ENCODE measurements at places on chromosomes 2 and 18.

- no peak for DNase-seq
Observed at GRCh38 chr18:5490753-5491480, 52.9 kb downstream of the EPB41L3 start.

- no peak for DNase-seq
Observed at GRCh38 chr2:8252997-8253694, 428.7 kb upstream of the ID2 start.

DNA sequence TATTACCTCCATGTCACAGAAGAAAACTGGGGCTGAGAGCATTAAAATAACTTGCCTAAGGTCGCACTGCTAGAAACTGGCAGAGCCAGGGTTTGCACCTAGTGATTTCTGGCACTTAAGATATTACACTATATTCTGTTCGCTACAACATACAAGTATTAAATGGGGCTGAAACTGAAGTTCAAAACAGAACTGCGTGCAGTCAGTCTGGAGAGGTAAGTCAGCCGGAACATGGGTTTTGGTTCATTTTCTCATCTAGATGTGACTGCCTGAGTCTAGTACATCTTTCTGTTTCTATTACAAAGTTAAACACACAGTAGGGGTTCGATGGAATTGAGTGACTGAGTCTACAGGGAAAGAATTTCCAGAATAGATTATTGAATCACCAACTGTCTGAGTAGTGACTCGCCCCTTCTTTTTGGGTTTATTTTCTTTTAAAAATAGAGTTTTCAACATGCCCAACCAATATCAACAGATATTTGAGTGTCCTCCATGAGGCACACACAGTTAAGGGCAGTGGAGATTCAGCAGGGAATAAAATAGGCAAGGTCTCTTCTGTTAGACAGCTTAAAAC is 150.8 kb downstream of the RNF152 start:
- no peak for DNase-seq

DNA sequence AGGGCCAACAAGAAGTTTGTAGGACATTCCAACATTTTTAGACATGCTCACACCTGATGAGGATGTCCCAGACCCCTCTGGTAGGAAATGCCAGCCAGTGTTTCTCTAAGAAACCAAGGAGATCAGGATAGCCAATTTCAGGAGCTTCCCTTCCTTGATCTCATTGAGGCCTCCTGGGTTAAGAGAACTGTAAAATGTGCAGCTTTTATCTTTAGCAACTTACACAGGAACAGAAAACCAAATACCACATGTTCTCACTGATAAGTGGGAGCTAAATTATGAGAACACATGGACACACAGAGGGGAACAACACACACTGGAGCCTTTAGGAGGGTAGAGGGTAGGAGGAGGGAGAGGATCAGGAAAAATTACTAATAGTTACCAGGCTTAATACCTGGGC is 99.6 kb upstream of the MAP2 start:
- no peak for DNase-seq

- DNase-seq: no peak
Observed at GRCh38 chr2:105866216-105867185, 121.8 kb downstream of the NCK2 start.

DNA sequence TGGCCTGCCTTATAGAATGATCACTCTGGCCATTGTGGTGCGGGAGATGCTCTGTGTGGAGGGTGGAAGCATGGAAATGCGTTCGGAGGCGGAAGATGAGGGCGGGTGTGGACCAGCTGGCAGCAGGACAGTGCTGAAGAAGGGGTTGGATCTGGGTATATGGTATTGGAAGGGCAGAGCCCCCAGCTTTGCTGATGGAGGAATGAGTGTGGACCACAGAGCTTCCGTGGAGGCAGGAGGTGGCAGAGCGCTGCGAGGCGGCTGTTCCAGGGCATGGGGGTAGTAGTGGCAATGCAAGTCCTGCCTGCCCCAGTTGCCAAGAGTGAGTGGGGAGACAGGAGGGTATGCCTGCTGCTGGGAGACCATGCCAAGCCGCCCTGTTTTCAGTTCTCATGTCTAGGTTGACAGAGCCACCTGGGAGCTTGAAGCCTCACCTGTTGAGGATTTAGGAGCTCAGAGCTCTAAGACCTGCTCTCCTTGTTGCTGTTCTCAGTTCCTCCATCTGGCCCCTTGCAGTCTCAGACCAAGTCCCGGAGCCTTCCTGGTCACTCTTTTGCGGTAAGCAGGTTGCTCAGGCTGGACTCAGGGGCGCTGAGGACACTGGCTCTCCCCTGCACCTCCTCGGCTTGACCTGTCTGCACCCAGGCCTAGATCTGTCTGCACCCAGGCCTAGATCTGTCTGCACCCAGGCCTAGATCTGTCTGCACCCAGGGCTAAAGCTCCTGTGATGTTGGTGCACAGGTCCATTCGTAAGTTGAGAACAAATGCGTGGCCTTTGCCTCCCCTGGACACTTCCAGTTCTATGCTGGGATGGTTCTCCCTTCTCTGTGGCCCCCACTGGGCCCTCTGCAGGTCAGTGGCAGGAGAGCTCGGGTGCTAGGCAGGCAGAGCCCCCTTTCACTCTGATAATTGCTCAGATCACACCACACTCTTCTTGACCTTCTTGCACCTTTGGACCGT is 290.5 kb upstream of the HS6ST1 start:
- DNase-seq: no peak

DNA sequence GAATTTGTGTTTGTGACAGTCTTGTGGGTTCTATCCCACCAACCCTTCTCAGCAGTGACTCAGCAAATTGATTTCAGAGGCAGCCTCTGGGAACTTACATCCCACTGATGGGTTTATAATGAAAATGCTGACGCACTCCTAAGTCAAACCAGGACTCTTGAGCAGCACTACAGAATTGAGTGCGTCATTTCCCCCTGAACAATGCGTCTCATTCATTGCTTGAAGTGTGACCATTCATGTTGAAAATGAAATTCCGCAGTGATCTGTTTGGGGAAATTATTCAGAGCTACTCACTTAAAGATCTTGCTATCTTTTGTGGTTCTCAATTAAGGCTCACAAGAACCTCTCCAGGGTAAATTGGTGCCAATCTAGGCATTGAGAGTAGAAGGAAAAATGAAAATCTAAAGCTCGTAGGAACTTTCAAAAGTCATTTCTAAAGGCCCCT is 417.7 kb upstream of the SLC14A2 start:
- DNase-seq: no peak

- no peak for DNase-seq
Observed at GRCh38 chr2:105749583-105750400, 5.1 kb downstream of the NCK2 start.

- no peak for DNase-seq
Observed at GRCh38 chr18:46069524-46069923, 2.5 kb downstream of the PSTPIP2 start.

- no peak for DNase-seq
Observed at GRCh38 chr2:221388891-221389290, 183.2 kb downstream of the EPHA4 start.

DNA sequence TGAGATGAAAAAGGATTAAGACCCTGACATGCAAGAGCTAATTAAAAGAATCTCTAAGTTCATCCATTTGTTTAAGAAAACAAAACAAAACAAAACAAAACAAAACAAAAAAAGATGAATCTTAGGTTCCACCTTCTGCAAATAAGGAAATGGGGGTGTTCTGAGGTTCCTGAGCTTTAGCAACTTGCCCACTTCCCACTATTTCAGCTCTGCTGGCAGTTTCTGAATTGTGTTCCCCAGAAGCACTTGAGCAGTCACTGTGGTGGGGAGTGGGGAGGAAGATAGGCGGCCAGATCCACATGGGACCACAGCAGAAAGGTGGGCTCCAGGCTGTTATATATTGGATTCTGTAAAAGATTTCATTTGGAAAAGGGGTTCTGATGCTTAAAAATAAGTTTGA is 20.3 kb downstream of the INO80C start:
- DNase-seq: no peak

GRCh38 chr2:238864207-238865014 is 16.5 kb downstream of the TWIST2 start:
- DNase-seq: peak; percentile 98

DNA sequence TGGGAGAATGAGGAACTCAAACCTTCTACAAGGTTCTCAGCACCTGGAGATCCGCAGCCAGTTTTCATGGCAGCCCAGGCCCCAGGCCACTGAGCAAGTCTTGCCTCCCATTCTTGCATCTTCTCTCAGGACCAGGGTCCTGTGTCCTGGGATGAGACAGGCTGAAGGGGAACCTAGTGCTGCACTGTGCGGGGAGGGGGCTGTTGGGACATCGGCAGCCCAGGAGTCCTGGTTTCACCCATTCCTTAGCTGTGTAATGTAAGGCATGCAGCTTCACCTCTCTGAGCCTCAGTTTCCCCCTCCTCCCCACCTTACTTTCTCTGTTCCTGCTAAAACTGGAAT is 43.9 kb downstream of the TNS1 start:
- no peak for DNase-seq

GRCh38 chr18:36405611-36406010 is 108.1 kb downstream of the FHOD3 start:
- no peak for DNase-seq

DNA sequence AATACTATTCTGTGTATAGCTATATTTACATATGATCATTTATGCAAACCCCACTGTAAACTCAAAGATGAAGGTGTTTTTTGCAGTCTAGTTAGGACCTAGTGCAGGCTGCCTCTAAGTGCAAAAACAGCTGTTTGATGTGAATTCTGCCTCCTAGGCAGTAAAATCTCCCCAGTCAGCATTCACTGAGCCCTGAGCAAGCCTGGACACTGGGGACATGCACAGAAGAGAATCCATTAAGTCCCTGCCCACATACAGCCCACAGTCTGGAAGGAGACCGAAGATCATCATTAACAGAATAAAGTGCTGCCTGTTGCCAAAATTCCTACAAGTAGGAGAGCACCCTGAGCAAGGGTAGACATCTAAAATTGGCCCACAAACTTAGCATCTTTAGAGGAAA is 14.4 kb upstream of the BIN1 start:
- no peak for DNase-seq

GRCh38 chr18:64244571-64244970 is 95.7 kb upstream of the LINC00305 start:
- DNase-seq: no peak

DNA sequence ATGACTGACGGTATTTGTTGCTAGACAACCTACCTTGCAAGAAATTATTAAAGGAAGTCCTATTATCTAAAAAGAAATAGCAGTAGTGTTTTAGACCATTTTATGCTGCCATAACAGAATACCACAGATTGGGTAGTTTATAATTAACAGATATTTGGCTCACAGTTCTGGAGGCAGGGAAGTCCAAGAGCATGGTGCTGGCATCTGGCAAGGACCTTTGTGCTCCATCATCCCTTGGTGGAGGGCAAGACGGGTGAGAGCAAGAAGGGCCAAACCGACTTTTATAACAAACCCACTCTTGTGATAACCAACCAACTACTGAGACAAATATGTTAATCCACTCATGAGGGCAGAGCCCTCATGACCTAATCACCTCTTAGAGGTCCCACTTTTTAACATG is 91.2 kb downstream of the DYNC1I2 start:
- no peak for DNase-seq

- peak; percentile 83 for DNase-seq
Observed at GRCh38 chr2:186848873-186849578, at the start of gene ZSWIM2. Gene ZSWIM2 (minus strand): TSS chr2:186849170. CDS start chr2:186849130, 40 bp downstream.

DNA sequence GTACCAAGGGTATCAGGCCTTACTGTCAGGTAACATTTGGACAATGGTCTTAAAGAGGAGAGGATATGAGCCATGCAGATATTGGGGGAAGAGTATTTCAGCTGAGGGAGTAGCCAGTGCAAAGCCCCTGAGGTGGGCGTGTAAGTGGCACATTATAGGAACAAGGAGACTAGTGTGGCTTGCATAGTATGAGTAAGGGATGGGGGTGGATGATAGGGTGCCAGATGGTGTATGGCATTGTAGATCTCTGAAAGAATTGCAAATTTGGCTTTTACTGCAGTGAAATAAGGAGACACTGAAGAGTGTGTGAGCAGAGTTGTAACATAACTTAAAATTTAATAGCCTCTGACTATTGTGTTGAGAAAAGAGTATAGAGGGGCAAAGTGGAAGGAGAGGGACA is 244.0 kb downstream of the PDE11A start:
- no peak for DNase-seq

DNA sequence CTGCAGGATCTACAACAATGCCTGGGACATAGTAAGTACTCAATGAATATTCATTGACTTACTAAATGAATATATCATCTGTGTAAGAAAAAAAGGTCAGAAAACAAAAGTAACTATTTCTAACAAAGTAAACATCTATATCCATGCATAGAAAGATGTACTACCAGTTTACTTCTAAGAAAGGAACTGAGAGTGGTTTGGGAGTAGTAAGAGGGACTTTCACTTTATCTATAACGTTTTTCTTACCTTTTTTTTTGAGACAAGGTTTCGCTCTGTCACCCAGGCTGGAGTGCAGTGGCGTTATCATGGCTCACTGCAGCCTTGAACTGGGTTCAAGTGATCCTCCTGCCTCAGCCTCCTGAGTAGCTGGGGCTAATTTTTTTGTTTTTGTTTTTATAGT is 25.7 kb downstream of the DHX57 start:
- no peak for DNase-seq

- DNase-seq: no peak
Observed at GRCh38 chr18:34640276-34640675, 69.8 kb upstream of the DTNA start.

- DNase-seq: no peak
Observed at GRCh38 chr2:240868286-240869108, at the start of gene AGXT. Gene AGXT (plus strand): TSS chr2:240868824. CDS start chr2:240868866, 42 bp downstream.

DNA sequence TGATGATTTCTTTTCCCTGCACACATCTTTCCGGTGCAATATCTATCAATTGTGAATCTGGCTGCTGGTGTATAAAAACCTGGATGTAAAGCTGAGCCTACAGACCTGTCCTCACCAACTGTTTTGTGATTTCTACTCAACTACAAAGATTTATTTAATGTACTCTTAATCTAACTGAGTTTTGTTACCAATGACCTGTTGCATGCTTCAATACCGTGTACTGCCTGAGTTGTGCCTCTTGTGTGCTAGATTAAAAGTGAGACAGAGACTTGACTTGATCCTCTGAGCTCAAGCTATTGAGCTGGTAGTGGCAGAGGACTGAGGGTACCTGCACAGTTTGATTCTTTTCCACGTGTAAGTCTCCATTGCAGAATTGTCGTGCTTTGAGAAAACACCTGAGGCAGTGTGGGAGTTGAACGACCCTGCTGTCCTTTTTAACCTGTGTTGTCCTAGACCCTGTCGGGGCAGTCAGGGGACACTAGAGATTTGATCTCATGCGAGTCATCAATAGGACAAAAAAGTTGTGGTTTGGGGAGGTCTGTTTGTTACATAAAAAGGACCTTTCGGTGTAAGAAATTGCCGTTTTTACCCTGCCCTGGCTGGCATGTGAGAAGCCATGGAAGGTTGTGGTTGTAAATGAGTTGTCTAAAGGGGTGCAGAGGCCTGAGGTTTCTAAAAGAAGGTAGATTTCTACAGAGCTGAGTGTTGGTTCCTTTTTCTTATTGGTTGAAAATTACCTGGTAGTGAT is 231.3 kb downstream of the ALPK2 start:
- DNase-seq: no peak

All from NCI-H226 (cell line).